SK-MEL-5 (cell line): ENCODE measurements at places on chromosomes 7 and 10. TPM values are rescaled to one million over a fixed set of nuclear protein-coding genes. Genes with fewer than 3 reads are reported as not detected.

DNA sequence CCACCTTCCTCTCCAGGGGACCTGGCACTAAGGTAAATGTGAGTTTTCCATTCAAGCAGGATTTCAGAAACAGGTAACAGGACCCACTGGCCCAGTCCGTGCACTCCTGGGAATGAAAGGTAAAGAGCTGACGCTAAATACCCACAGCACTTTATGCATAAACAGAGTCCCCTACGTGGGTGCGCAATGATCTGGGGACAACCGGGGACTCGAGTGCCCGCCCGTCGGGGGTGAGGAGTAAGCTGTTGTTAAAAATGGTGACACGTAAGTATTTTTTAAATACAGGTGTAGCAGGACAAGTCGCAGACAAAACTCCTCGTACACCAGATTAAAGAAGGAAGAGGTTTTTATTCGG lies 47.2 kb upstream of the PPP2R2D start:
- DNase-seq = no peak

DNA sequence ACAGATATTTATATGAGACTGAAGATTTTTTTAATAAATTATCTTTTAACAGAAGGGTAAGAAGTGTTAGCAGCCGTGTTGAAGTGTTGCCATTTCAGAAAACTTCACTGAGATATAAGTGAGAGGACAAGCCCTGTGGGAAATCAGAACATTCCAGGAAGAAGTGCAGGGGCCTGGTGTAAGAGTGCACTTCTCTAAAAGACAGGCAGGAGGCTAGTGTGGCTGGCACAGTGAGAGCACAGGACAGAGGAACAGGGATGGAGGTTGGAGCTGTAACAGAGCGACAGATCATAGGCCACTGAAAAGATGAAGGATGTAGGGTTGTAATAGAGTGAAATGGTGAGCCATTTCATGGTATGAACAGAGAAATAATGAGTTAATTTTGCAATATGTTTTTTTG lies 608.9 kb downstream of the SORCS1 start:
- DNase-seq = no peak

- DNase-seq = no peak
Observed at GRCh38 chr7:146858690-146859089, 742.1 kb downstream of the CNTNAP2 start.

- DNase-seq = no peak
Observed at GRCh38 chr10:52210161-52210560, 103.9 kb upstream of the DKK1 start.

GRCh38 chr7:81140775-81141174 lies 221.9 kb upstream of the SEMA3C start:
- DNase-seq = no peak

DNA sequence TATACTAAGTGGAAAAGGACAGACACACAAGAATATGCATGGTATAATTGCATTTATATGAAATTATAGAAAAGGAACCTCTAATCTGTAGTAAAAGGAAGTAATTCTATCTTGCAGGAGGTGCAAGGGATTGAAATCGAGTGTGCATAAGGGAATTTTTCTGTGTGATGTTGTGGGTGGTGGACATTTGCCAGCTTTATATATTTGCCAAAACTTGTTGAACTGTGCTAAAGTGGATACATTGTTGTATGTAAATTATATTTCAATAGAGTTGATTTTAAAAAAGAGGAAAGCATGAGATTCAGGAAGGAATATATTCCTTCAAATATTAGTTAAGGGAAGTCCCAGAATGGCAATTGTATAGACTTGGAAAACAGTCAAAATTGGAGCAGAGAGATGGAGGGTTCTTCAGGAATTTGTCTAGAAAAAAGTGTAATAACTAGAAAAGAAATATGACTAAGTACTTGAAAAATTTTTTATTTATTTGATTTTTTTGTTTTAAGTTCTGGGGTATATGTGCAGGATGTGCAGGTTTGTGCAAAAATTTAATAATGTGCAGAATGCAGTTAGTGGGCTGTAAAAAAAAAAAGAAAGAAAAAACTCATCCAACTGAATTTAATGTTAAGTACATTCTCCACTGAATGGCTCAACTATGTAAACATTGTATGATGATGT lies 96.1 kb downstream of the ARL4A start:
- DNase-seq = no peak

DNA sequence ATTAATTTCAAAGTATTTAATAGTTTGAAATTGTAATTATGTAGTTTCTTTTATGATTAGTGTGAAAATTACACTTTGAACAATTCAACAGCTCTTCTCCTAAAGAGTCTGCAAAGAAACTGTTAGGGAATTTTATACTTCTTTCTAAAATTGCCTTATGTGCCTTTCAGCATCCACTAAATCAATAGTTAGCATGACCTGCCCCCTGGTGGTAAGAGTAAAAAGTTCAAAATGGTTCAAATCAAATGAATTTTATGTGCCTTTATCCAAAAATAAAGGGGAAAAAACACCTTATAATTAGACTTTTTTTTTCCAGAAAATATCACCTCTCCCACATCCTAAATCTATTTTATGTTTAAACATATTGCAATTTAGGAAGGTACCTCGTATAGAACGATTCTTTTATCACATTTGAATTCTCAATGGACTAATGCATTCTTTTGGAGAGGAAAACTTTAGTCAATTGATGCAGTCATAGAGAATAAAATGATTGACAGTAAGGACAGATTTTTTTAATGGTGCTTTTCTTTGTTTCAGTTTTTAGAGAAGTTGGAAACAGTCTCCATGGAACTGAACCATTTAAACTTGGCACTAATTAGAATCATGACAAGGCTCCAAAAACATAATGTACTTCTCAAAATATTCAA lies 163.7 kb downstream of the SEMA3D start:
- peak; percentile 81 for DNase-seq

- peak; percentile 22 for DNase-seq
Observed at GRCh38 chr7:127770885-127771284, 118.9 kb downstream of the SND1 start.

LRIT2 gene
- not detected in 2 replicates for total RNA-seq

CAV2 gene
- 31.9 and 32.9 TPM in 2 replicates for total RNA-seq

HOXA2 gene
- 0.21 and 0.67 TPM in 2 replicates for total RNA-seq

ANKRD2 gene
- total RNA-seq = not detected in 2 replicates

LRRC61 gene
- total RNA-seq = not detected in 2 replicates

IL2RA gene
- not detected in 2 replicates for total RNA-seq

PON1 gene
- total RNA-seq = 0.16 TPM in 1 of 2 replicates, not detected in the other
